ENCODE measurements at places on chromosomes 11 and 22.

DNA sequence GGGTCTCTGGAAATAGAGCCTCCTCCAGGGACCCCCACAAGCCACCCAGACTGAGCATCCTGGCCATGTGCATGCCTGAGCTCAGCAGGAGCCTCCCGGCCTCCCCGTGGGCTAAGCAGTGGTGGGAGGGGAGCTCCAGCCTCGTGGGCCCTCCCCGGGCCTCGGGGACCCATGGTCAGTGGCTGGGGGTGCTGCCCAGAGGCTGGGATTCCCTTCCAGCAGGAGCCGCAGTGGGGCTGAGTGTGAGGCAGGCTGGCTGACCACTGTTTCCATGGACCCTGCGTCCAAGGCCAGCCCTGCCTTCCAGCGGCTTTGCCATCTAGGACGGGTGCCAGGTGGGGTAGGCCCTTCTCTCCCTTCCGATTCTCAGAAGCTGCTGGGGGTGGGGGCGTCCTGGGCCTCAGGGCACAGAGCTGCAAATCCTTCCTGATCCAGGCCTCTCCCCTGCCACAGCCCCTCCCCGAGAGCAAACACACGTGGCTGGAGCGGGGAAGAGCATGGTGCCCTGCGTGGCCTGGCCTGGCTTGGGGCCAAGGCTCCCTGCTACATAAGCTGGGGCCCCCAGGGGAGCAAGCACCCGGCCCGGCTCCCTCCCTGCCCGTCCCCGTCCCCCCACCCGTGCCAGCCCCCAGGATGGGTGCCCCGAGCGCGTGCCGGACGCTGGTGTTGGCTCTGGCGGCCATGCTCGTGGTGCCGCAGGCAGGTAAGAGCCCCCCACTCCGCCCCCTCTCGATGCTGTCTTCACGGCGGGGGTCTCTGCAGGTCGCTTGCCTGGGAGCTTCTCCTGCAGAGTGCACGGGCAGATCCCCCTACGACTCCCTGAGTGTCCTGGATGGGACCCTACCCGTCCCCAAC is at the start of gene MUC5B:
Gene MUC5B (plus strand): TSS at position 576 of the 855 bp plus-strand sequence. CDS start 58 bp downstream, at position 634.
- DNase-seq = no peak

DNA sequence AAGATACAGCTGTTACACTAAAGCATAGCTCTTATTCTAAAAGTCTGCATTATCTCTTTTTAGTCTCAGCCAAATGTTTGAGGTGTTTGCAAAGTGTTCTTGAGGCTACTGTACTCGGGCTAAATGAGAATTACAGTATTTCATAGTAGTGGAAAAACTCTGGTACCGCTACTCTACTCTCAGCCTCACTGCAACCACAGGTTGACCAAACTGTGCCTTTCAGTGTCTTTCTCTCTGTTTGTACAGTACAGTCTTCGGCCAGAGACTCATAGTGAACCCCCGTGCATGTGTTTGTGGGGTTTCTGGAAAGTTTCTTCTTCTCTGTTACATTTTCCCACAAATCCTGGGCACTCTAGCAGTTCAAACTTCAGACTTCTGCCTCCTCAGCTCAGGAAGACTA is 7.4 kb upstream of the LUZP2 start:
- DNase-seq = no peak

DNA sequence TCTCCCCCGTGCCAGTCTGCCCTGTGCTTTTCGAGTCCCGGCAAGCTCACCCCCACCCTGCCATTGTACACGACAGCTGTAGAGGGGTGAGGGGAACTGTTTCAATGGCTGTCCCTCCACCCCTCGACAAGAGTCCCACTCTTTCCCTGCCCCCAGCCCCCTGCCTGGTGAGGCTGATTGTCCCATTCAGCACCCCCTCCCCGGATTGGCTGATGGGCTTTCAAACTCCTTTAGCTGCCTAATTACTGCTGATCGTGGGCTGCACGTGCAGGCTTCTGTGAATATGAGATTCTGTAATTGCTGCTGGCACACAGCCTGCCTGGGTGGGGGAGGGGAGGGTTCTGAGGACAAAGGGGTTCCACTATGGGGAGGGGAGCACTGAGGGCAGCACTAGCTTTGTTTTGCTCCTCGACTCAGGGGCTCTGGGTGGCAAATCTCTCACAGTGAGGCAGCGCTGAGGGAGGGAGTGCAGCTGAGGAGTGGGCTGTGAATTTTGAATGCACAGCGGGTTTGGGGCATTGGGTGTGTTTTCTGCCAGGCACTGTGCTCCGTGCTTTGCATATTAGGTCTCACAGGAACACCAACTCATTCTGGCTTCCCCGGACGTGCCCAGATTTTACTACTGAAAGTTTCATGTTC is 42.6 kb upstream of the ACCSL start:
- no peak for DNase-seq

DNA sequence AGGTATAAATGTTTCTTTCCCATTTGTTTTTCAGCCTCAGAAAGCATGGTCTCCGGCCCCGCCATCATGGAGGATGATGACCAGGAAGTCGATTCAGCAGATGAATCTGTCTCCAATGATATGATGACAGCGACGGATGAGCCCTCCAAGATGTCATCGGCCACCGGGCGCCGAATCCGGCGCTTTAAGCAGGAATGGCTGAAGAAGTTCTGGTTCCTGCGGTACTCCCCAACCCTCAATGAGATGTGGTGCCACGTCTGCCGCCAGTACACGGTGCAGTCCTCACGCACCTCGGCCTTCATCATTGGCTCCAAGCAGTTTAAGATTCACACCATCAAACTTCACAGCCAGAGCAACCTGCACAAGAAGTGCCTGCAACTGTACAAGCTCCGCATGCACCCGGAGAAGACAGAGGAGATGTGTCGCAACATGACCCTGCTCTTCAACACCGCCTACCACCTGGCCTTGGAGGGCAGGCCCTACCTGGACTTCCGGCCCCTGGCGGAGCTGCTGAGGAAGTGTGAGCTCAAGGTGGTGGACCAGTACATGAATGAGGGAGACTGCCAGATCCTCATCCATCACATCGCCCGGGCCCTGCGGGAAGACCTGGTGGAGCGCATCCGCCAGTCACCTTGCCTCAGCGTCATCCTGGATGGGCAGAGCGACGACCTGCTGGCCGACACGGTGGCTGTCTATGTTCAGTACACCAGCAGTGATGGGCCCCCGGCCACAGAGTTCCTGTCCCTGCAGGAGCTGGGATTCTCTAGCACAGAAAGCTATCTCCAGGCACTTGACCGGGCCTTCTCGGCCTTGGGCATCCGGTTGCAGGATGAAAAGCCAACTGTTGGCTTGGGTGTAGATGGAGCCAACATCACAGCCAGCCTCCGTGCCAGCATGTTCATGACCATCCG is 59.9 kb downstream of the SYT13 start:
- DNase-seq = no peak

DNA sequence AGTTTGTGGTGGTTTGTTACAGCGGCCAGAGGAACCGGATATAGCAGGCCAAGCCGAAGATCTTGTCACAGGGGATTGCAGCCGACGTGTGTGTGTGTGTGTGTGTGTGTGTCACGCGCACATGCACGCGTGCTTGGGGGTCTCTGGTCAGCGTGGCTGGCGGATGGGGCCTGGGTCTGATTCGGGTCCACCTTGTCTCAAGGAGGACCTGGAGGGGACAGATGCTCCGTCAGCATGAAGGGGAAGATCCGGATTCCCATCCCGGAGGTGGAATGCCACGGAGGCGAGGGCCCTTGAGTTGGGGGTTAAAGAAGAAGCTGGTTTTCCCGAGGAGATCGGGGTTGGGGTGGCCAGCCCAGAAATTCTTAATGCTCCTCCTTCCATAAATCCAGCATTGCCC is 1237.8 kb downstream of the BRD1 start:
- DNase-seq = no peak
